ENCODE measurements at places on chromosomes 1 and 21.

- DNase-seq, result no peak
Measured at GRCh38 chr1:8361198-8361849, 43.4 kb downstream of the SLC45A1 start.

- no peak for DNase-seq
Measured at GRCh38 chr1:243554686-243555085, 295.4 kb downstream of the AKT3 start.

GRCh38 chr1:83846138-83846537 is 152.8 kb downstream of the TTLL7 start:
- DNase-seq, result no peak

- no peak for DNase-seq
Measured at GRCh38 chr21:17460094-17460493, 52.7 kb upstream of the CXADR start.

- DNase-seq, result no peak
Measured at GRCh38 chr1:200108659-200109058, 81.1 kb downstream of the NR5A2 start.

DNA sequence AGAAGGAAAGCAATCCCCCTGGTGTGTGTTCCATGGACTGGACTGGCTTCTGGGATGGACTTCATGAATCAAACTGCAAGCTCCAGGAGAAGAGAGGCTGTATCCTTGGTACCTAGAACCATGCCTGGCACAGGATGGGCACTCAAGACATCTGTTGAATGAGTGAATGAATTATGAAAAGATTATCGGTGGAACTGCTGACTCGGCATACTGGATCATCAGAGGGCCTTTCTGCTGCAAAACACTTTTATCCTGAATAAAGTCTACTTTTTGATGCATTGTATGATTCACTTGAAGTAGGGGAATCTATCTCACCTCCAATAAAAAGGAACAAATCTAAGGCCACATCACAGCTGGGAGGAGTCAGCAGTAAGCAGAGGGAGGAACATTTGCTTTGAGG is 42.9 kb downstream of the DDX20 start:
- DNase-seq, result no peak

GRCh38 chr1:42484382-42484781 is 21.3 kb downstream of the CCDC30 start:
- DNase-seq, result peak; percentile 77

- no peak for DNase-seq
Measured at GRCh38 chr1:23074012-23074411, 54.7 kb downstream of the KDM1A start.

- DNase-seq, result no peak
Measured at GRCh38 chr1:159866066-159866465, 3.6 kb upstream of the VSIG8 start.

GRCh38 chr1:63936276-63936675 is 162.5 kb downstream of the ROR1 start:
- no peak for DNase-seq

GRCh38 chr1:167916766-167917511 is 3.0 kb upstream of the ADCY10 start:
- no peak for DNase-seq

- DNase-seq, result no peak
Measured at GRCh38 chr21:46159841-46160656, 4.7 kb upstream of the FTCD start.

- DNase-seq, result no peak
Measured at GRCh38 chr1:39569034-39569433, 7.6 kb downstream of the PABPC4 start.

DNA sequence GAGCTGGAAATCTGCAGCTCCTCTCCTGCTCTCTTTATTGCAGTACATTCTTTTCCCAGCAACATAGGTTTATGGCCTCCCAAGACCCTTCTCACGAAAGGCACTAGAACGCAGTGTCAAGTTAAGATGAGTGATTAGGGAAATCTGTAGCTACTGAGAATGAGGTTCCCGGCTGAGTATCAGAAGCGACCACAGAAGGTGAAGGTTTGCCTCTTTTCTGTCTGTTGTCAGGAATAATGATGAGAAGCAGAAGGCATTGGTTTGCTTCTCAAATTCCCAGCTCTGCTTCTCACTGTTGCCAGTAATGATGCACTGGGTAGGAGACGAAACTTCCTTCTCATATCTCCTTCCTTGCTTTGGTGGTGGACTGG is 128.4 kb downstream of the NTMT2 start:
- no peak for DNase-seq

GRCh38 chr1:34787461-34788420 is 5.1 kb upstream of the GJA4 start:
- no peak for DNase-seq

DNA sequence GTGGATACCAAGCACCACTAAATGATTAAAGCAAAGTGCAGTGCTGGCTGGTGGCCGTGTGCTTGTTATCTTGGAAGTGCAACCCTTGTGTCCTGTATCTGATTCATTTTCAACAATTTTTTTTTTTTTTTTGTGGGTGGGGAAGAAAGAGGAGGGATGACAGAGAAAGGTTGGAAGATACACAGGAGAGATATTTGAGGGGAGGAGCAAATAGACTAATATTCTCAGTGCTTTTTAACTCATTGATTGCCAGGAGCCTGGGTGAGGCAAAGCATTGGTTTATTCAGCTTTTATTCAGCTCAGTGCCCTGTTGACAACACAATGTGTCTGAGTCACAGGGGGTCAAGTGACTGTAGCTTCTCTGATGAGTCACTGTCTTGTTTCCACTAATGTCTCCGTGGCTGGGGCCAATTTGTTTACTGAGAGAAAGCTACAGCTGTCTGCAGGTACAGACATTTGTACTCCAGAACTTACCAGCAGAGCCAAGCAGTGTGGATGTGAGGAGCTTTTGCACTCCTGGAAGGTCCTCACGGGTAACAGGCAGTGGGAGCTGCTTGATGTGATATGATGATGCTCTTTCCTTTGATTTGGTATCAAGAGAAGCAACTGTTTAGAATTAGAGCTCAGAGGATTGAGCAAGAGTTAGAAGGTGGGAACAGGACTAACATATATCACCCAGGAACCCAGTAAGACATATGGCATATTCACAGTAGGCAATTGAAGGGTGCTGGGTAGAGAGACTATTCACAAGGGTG is 23.6 kb upstream of the DNM3 start:
- peak; percentile 82 for DNase-seq

DNA sequence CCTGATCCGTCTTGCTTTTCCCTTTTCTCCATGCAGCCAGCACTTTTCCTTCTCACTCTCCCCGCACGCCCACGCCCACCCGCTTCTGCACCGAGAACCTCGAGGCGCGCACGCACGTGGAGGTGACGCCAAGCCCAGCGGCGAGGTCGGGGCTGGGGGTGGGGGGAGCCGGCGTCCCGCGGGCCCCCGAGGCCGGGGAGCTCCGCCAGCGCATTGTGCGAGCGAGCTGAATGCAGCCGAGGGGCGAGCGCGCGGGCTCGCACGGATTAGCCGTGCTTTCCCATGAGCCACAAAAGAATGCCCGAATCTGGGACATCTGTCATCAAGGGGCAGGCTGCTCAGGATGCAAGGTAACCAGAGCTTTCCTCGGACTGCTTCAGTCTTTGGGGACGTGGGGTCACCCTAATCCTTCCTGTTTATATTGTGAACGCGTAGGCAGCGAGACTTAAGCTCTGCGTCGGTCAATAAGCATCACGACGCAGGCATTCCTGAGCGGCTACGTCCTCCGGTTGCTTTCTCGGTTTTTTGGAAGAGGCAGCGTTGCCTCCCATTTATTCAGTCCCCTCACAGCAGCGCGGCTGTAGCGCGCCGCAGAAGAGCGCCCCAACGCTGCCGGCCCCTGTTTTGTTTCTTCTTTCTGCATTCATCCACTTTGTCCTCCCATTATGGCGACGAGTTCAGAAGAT is 67.3 kb upstream of the AKT3 start:
- DNase-seq, result peak; percentile 64

DNA sequence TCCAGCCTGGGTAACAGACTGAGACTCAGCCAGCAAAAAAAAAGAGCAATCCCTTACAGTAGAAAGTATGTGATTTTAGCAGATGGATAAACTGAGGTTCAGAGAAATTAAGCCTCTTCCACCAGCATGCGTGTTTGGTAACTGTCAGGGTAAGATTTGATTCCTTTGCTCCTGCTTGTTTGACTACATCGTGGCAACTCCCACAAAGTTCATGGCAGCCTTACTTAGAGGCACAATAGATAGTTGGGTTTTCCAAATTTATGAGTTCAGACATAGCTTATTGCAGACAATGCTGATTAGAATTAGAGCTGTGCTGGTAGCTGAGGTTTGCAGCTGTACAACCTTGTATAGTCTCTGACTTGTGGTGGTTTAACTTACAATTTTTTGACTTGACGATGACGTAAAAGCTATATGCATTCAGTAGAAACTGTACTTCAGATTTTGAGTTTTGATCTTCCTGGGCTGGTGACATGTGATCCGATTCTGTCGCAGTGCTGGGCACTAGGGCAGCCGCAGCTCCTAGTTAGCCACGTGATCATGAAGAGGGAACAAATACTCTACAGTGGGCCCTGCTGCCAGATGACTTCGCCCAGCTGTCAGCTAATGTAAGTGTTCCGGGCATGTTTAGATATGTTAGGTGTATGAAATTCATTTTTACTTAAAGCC is 167.8 kb downstream of the DHRS3 start:
- no peak for DNase-seq

Data from A549 (cell line).